Activated CD4-positive, alpha-beta T cell treated with anti-CD3 and anti-CD28 coated beads, Interleukin-10, Interleukin-2, amounts not matched to agents 100 ng/mL and 50 ng/mL, durations not matched to agents 16 hours and 8 hours (primary cell): ENCODE measurements at places on chromosomes 16 and 17.

DNA sequence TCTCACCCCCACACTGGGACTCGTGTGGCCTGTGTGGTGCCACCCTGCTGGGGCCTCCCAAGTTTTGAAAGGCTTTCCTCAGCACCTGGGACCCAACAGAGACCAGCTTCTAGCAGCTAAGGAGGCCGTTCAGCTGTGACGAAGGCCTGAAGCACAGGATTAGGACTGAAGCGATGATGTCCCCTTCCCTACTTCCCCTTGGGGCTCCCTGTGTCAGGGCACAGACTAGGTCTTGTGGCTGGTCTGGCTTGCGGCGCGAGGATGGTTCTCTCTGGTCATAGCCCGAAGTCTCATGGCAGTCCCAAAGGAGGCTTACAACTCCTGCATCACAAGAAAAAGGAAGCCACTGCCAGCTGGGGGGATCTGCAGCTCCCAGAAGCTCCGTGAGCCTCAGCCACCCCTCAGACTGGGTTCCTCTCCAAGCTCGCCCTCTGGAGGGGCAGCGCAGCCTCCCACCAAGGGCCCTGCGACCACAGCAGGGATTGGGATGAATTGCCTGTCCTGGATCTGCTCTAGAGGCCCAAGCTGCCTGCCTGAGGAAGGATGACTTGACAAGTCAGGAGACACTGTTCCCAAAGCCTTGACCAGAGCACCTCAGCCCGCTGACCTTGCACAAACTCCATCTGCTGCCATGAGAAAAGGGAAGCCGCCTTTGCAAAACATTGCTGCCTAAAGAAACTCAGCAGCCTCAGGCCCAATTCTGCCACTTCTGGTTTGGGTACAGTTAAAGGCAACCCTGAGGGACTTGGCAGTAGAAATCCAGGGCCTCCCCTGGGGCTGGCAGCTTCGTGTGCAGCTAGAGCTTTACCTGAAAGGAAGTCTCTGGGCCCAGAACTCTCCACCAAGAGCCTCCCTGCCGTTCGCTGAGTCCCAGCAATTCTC lies 27.4 kb downstream of the STH start:
- DNase-seq: no peak

- peak; percentile 25 for DNase-seq
These were observed 916.1 kb downstream of the KCNJ2 start for GRCh38 chr17:71085238-71086033.

- no peak for DNase-seq
These were observed 234.7 kb downstream of the SNX29 start for GRCh38 chr16:12210925-12211869.

GRCh38 chr16:9625122-9625521 lies 533.7 kb downstream of the HAPSTR1 start:
- DNase-seq: no peak

- no peak for DNase-seq
These were observed 9.2 kb upstream of the DPEP3 start for GRCh38 chr16:67989322-67990017.

DNA sequence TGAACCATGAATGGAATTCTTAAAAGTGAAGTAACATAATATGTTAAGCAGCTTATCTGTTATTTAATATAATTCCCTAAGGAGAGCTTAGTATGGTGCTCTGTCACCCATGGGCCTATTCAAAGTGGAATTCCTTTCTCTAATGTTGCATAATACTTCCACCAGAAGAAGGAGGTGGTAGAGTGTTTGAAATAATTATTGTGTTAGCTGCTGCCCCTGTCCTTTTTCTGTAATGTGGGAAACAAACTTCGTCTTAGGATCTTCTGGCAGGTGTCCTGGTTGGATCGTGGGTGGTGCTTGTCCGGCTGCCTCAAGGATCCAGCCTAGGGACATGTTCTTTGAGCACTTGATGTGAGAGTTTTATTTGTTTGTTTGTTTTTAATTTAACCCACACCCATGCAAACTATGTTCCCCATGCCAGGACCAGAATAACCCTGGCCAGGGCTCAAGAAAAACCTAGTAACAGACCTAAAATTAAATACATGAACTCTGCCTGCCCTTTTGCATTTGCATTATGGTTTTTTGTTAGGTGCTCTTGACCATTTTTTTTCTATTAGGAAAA lies 46.1 kb downstream of the ZNRF1 start:
- no peak for DNase-seq
